ENCODE measurements at places on chromosomes 5 and 9. TPM values are rescaled to one million over a fixed set of nuclear protein-coding genes. Genes with fewer than 3 reads are reported as not detected.

Gene MLANA
- total RNA-seq = not detected

Gene FOXI1
- not detected for total RNA-seq

Gene KIF27
- total RNA-seq = 4.4 TPM

Gene WNK2
- under 0.01 TPM for total RNA-seq

Gene PRXL2C
- total RNA-seq = 24.6 TPM

Gene PLK2
- total RNA-seq = 783 TPM

Gene RAB14
- 78.5 TPM for total RNA-seq

Gene PCDHGA7
- total RNA-seq = 2.0 TPM

Gene C5orf63
- total RNA-seq = 2.7 TPM

Gene NME5
- 1.1 TPM for total RNA-seq

Gene AGXT2
- not detected for total RNA-seq

Gene PSD2
- total RNA-seq = not detected

Gene GRM6
- total RNA-seq = not detected

Gene PCDH12
- total RNA-seq = 35.1 TPM

Gene CD74
- total RNA-seq = 0.13 TPM

Gene PLAC8L1
- not detected for total RNA-seq

Gene SOHLH1
- total RNA-seq = not detected

Gene S1PR3
- total RNA-seq = 22.7 TPM

Gene BTNL3
- not detected for total RNA-seq

Gene SPOCK1
- total RNA-seq = 216 TPM

Gene TIMD4
- not detected for total RNA-seq

Gene ARL14EPL
- 0.27 TPM for total RNA-seq

Gene CD274
- total RNA-seq = 27.0 TPM

Gene ELOVL7
- 0.13 TPM for total RNA-seq
